Thymus (tissue), 14 donors: ENCODE measurements at places on chromosomes 11 and 22. TPM values are rescaled to one million over a fixed set of nuclear protein-coding genes. Genes with fewer than 3 reads are reported as not detected.

Gene VSIG10L2
- 0.09 TPM for total RNA-seq

Gene F2
- total RNA-seq = 0.14 TPM

Gene TYR
- not detected for total RNA-seq

Gene OR5AK2
- not detected for total RNA-seq

Gene TEAD1
- total RNA-seq = 5.4 TPM

Gene SLC22A12
- total RNA-seq = not detected

Gene TXNRD2
- total RNA-seq = 10.1 TPM

Gene UPB1
- 3.5 TPM for total RNA-seq

Gene NRGN
- total RNA-seq = 0.52 TPM

Gene TKFC
- 19.8 TPM for total RNA-seq

Gene C11orf86
- not detected for total RNA-seq

Gene ADM
- total RNA-seq = 4.7 TPM

Gene KCNE3
- 2.9 TPM for total RNA-seq

Gene CD3E
- total RNA-seq = 203 TPM

Gene SIK2
- 4.5 TPM for total RNA-seq

Gene TSSK2
- total RNA-seq = not detected

Gene RTN4R
- 3.2 TPM for total RNA-seq
